ENCODE measurements at places on chromosomes 6 and 20. TPM values are rescaled to one million over a fixed set of nuclear protein-coding genes. Genes with fewer than 3 reads are reported as not detected.
A peak's percentile ranks its signal among the peaks of the same experiment; 100 is the strongest.

GRCh38 chr20:33773412-33774089, 37.6 kb upstream of the CHMP4B start:
- peak; percentile 60 for DNase-seq

GRCh38 chr20:37533154-37533715, 5.6 kb upstream of the BLCAP start:
- DNase-seq = no peak

- DNase-seq = no peak
Observed at GRCh38 chr6:76831299-76831698, 632.0 kb downstream of the HTR1B start.

- peak; percentile 73 for DNase-seq
Observed at GRCh38 chr20:59598625-59599310, 5.6 kb upstream of the PHACTR3 start.

GRCh38 chr6:43310134-43310533, 1.5 kb upstream of the CRIP3 start:
- no peak for DNase-seq

- DNase-seq = no peak
Observed at GRCh38 chr6:129620234-129620610, 89.8 kb downstream of the ARHGAP18 start.

GRCh38 chr6:152112491-152113261, 305.2 kb downstream of the ESR1 start:
- DNase-seq = no peak

- DNase-seq = no peak
Observed at GRCh38 chr20:19932170-19932667, 84.9 kb upstream of the NAA20 start.

DNA sequence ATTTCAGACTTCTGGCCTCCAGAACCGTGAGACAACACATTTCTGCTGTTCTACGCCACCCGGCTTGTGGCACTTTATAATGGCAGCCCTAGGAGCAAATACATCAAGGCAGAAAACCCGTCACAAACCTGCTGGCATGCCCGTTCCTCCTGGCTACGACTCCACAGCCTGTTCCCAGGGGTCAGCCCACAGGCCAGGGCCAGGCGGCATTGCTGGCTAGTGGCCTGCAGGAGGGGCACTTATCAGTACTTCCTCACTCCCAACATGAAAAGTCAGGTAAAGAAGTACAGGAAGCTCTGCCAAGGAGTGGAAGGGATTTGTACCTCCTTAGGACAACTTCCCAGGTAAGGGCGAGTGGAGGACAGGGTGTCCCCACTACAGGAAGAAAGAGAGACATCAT, 223.1 kb upstream of the AGPAT4 start:
- DNase-seq = no peak

DNA sequence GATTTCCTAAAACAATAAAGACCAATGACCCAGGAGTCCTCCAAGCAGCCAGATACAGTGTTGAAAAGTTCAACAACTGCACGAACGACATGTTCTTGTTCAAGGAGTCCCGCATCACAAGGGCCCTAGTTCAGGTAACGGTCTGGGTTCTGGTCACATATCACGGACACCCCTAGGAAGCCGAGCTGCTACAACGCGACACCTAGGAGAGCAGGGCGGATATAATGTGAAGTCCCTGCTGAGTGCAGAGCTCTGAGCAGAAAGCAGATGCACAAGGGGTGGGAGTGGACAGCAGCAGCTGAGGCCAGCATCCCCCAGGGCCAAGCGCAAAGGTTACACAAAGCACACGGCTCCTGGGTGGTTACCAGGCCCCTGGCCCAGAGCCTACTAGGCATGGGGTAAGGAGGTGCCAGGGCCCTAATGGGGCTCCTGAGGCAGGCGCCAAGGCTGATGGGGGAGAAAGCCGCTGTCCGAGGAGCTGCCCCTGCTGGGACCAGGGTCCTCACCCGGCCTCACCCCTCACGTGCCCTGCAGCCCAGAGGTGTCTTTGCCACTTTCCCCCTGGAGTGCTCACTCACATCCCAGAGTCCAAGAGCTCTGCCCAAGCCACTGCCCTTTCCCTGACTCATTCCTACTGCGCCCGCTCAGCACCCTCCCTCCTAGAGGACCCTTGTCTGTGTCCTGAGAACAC, 8.4 kb downstream of the CST7 start:
- no peak for DNase-seq

The BCAS1 gene
- not detected for total RNA-seq

The EXOC2 gene
- total RNA-seq = 44.1 TPM

The MMP24 gene
- 0.05 TPM for total RNA-seq

The HSPA1L gene
- 2.5 TPM for total RNA-seq

The TRIM31 gene
- total RNA-seq = 0.09 TPM

The ADGRB3 gene
- total RNA-seq = not detected

The PNLDC1 gene
- 0.97 TPM for total RNA-seq

The NTSR1 gene
- not detected for total RNA-seq

The OPRL1 gene
- 0.28 TPM for total RNA-seq

The BEND3 gene
- total RNA-seq = 12.9 TPM

The ATP9A gene
- 16.1 TPM for total RNA-seq
